ENCODE measurements at places on chromosomes 11 and 22.

GRCh38 chr11:97883086-97883485, 1137.7 kb upstream of the CNTN5 start:
- DNase-seq, result no peak

DNA sequence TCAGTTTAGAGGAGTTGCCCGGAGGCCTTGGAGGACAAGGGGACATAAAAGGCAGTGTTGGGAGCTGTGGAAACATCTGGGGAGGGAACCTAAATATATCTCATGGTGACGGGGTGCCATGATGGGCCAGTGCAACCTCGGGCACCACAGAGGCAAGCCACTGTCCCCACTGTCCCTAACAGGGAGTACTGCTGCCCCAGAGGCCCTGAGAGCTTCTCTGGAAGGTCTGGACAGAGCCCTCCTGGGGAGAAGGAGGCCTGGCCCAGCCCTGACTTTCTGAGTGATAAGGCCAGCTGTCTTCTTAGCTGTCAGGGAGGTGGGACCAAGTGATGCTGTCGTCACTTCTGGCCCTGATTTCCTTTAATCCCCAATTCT, 5.5 kb upstream of the P2RY6 start:
- DNase-seq, result no peak

DNA sequence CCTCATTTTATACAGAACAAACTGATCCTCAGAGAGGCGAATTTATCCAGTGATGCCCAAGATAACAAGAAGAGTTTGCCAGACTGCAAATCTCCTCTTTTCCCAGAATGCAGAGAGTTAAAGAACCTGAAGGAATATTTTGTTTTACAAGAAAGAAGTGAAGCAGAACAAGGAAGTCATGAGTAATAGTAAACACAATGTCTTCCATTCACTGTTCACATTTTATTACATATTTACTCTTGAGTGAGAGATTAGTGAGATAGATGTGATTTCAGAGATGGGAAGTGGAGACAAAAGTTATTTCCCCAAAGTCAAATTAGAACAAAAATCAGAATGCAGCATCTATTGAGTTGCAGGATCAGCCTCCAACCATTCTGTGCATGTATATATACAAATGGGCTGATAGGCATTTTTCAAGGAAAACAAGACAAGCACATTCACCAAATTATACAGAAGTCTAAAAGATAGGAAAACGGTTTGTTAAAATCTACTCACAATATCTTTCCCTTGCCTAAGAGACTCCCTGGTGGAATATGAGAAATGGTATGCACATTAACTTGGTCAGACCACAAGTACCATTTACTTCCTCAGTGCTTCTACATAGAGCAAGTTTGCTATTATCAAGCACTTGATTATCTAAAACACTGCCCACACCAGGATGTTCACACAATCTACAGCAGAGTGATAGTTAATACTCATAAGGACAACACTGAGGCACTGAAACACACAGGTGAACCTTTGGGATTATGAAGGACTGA, 12.0 kb downstream of the GUCY1A2 start:
- DNase-seq, result no peak

- DNase-seq, result no peak
These were observed 660.1 kb downstream of the OPCML start for GRCh38 chr11:132872211-132872610.

- DNase-seq, result no peak
These were observed 60.1 kb downstream of the PRR5L start for GRCh38 chr11:36356201-36356600.

DNA sequence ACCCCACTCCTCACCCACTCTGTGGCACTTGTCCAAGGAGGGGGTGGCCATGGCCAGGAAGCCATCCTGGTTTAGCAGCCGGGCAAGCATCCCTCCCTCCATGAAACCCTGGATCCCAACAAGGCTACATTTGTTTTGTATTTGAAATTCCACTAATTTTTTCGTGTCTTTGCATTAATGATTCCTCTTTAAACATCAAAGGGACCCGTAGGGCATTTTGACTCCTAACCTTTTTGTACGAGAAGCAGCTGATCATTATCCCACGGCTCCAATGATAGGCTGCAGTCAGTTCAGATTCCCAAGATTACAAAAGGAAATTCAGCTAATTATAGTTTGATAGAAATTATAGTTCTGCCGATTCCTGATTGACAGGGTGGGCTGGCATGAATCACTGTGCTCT, 10.7 kb downstream of the MYEOV start:
- no peak for DNase-seq

DNA sequence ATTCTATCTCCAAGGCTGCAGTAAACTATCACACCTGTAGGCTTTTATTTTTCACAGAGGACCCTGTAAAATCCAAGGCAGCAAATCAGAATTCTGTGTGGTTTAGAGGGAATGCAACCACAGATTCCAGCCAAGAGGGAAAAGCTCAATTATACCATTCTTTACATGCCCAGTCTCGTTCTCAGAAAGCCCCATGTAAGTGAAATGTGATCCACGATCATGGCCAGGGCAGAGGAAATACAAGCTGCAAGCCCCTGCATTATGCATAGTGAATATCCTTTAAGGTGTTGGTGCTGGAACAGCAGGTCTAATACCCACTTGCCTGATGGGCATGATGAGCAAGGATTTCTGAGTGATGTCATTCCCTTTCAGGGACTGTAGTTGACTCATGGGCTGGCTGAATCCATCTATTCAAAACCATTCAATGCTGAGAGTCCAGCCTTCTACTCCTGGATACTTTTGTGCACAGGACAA, 198.7 kb upstream of the MTMR2 start:
- DNase-seq, result no peak

DNA sequence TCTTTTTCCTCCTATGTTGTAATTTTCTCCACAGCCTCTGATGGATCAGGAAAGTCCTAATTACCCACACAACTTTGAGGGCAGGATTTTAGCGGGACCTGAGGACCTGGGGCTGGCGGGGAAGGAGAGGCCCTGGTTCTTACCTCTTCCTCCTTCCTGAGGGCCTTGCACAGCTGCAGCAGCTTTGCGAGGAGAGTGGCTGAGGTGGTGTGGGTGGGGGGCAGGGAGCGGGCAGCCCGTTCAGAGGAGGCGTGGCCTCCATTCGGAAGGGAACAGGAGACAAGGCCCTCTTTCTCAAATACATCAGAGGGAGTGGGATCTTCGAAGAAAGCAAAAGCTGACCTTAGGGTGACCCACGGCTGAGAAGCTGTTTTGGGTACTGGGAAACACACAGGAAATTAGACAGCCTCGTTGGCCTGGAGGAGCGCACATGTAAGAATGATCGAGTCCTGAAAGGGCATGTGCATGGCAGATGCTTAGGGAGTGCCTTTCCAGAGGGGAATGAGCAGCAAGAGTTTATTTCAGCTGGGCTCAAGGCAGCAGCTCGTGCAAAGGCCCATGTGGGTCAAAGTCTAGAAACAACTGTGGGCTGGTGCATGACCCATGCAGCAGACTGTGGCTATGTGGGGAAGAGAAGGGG, 76.6 kb upstream of the NARS2 start:
- no peak for DNase-seq

GRCh38 chr11:114209904-114210303, 86.3 kb upstream of the NNMT start:
- no peak for DNase-seq

GRCh38 chr11:2587132-2587930, 112.5 kb downstream of the KCNQ1OT1 start:
- no peak for DNase-seq

GRCh38 chr11:133081020-133081419, 451.3 kb downstream of the OPCML start:
- no peak for DNase-seq

- DNase-seq, result no peak
These were observed 190.7 kb downstream of the UVRAG start for GRCh38 chr11:76005756-76006155.

All from nucleus accumbens (tissue), 56 donors.